HFF-Myc (cell line): ENCODE measurements at places on chromosomes 3 and 15.

DNA sequence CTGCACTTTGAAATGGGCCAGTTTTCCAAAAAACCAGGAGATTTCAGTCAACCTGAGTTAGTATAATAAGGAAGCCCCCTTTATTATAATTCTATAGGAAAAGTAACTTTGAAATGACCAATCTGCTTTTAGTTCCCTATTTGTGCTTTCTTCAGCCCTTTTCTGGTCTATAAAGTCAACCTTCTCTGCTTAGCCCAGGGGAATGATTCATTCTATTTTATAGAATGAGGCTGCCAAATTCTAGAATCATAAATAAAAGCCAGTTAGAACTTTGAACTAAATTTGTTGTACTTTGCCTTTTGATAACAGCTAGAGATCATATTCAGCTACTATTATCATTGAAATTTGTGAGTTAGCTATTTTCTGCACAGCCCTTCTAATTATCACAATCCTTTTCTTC is 24.7 kb downstream of the CIP2A start:
- DNase-seq = no peak

DNA sequence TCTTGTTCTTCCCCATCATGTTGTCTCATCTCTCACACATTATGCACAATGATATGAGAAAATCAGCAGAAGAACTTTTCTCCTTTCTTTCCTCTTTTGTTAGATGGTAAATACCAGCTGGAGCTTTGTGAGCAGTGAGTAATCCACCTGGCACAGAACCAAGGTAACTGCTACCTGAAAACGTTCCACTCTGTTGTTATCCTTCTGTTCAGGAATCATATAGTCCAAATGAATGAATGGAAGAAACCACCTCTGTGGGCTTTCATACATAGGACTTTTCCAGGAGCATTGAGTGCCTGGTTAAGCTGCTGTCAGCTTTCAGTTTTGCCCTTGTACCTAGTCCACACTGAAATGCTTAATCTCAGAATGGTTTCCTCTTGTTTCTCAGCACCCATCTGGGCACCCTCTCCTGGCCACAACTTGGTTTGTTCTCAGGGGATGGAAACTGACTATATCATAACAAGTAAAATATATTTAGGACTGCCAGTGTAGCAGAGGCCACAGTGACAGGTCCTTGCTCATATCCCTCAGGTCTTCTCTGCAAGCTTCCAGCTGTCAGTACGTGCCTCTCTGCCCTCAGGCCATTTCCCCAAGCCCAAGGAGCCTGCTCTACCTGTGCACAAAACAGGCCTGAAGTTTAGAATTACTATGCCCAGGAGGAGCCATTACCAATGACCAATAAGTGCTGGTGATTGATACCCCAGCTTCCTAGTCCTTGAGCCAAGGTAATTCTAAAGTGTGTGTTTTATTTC is 23.5 kb upstream of the SLC4A7 start:
- no peak for DNase-seq

GRCh38 chr3:190767851-190768250 is 94.6 kb downstream of the GMNC start:
- DNase-seq = no peak

DNA sequence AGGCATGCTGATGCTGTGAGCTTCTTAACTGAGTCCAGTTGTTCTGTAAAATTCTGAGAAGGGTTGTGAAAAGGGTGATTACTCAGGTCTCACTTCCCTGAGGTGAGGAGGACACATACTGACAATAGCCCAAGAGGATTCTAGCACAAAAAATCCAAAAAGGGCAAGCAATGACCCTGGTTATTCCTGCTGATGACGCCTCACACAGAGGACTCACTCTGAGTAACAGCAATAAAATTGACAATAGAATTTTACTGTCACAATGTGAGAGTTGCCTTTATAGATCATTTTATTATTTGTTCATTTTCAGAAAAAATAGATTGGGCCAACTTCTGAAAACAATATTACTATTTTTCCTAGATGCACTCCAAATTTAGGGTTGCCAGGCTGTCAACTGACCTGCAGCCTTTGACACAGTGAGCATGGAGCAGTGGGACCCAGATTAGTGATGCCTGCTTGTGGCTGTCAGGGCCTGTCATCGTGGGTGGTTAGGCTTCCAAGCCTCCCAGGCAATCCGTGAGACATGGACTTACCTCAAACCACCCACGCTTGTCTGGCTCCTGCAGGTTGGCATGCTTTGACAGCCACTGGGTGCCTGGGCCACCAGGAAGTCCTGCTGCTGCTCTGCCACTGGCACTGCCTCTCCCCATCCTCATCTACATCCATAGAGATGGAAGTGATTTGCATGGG is 396.0 kb upstream of the THBS1 start:
- no peak for DNase-seq

- no peak for DNase-seq
Observed at GRCh38 chr15:39124155-39124552, 456.7 kb upstream of the THBS1 start.

DNA sequence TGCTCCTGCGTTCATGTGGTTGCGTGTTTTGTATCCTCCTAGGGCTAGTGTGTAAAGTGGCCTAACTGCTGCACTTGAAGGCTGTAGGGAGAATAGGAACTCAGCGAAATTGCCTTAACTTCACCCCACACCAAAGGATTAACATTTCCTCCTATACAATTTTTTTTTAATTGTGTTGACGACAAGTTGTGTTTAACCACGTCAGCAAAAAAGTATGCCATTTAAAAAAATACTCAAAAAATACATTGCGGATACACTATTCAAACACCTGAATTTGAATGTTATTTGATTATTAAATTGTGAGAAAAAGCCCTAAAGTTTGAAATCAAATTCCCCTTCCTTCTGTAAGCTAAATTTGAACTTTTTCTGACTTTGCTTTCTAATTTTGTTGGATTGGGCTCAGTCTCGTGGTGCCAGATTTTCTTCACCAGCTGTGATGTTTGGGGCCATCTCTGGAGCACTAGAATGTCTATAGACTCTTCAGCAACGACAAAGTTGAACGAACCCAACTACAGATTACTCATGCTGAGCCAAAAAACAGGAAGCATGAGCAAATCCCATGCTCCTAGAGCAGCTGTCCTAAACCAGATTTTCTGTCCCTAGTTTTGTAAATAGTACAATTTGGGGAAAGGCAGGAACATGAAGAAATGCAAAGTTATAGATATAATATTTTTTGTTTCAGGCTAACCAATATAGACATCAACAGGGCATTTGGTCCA is 8.1 kb upstream of the SLC9A9 start:
- no peak for DNase-seq

DNA sequence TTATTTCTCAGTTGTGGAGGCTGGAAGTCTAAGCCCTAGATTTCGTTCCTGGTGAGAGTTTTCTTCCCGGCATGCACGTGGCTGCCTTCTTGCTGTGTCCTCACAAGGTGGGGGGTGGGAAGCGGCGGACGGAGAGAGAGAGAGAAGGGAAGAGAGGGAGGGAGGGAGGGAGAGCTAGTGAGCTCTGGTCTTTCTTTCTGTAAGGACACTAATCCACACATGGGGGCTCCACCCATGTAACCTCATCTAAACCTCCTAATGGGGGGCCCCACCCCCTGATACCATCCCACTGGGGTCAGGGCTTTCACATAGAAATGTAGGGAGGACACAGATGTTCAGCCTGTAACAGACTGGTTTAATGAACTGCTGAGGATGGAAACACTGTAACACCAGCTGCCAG is 7.3 kb downstream of the FBLN2 start:
- DNase-seq = no peak

- DNase-seq = no peak
Observed at GRCh38 chr3:193168931-193169330, 72.1 kb upstream of the PLAAT1 start.

GRCh38 chr3:157671656-157672055 is 168.4 kb upstream of the VEPH1 start:
- DNase-seq = no peak

DNA sequence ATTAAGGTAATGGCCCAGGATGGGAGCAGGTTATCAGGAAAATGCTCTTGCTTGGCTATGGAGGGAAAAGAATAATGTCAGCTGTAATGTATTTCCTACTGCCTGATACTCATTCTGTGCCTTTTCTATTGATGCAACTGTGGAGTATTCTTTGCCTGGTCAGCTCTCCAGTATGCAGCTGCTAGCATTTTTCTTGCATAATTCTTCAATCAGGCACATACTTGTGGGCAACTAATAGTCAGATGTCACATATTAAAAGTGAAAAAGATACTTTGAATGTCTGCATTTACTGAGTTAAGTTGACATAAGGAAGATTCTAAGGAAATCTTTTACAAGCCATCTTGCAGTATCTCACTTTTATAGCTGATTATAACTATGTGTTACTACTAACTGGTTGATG is 29.5 kb downstream of the CD80 start:
- DNase-seq = no peak

- DNase-seq = no peak
Observed at GRCh38 chr3:171459137-171459941, 866 bp downstream of the TNIK start.

DNA sequence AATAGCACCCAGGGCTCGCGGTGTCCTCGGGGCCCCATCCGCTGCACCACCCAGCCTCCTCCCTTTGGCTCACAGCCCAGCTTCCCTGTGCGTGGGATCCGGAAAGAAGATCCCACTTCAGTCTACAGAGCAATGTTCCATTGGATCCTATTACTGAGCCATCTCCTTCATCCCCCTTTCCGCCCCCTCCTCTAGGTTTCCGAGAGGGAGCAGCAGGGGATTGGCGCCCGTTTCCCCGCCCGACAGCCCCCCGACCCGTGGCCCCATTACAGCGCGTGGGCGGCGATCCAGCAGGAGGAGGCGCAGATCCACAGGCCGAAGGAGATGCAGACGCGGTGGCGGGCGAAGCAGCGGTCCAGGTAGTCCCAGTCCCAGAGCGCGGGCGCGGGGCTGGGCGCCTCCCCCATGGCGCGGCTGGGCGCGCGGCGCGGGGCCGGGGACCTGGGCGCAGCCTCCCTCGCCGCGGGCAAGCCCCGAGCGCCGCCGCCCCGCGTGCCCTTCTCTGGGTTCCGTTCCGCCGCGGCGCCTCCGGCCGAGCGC is 340 bp downstream of the TMEM44 start:
- no peak for DNase-seq

DNA sequence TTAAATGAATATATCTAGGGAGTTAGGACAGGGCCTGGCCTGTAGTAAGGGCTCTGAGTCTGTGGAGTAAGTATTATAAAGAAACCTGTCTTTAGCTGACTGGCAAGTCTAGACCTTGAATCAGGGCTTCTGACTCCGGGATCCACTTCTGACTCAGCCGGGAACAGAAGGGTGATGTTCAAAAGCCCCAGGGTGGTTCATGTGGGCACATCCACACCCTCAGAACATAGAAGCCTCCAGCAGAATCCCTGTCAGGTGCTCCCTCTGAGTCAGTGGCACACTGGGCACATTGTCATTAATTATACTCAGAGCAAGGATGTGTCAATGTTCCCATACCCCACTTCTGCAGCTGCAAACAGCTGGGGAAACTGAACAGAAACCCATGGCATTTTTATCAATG is 26.7 kb upstream of the SNRK start:
- no peak for DNase-seq

GRCh38 chr15:69094124-69094921 is 66.1 kb upstream of the GLCE start:
- DNase-seq = no peak

DNA sequence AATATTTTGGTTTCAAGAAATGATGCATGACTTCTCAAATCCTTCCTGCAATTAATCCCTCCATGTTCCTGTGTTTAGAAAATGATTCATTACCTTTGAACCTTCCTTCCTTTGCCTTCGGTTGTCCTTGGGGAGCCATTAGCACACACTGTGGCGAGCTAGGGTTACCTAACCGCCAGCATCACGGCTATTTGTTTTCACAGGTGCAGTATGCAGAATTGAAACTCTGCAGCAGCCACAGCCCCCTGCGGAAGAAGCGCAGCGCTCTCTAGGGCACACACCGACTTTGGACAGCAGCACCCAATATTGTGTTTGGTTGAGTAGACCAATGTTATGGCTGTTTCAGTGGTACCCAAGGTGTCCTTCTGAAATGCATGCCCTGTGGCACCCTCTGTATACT is 247.4 kb downstream of the MCTP2 start:
- DNase-seq = no peak

GRCh38 chr15:95261546-95261945 is 1030.2 kb downstream of the MCTP2 start:
- DNase-seq = no peak

GRCh38 chr3:151430821-151431484 is 29.9 kb downstream of the IGSF10 start:
- no peak for DNase-seq

- DNase-seq = no peak
Observed at GRCh38 chr3:100465892-100466777, 26.3 kb upstream of the TMEM45A start.

GRCh38 chr15:45618813-45619212 is 16.0 kb upstream of the SQOR start:
- DNase-seq = no peak

DNA sequence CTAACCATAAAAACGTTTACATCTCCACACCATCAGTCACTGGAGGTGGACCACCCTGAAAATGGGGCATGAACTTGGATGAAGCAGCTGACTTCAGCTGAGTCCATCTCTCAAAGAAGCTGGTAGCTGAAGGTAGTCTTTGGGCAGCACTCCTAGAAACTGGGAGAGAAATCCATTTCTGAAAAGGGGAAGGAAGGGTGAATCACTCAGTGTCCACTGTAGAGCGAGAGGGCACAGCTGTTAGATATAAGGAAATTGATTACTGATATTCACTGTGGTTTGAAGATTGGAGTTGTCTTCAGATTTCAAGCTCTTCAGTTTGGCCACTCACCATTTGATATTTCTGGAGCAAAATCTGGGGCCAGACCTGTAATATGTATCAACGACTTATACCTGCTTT is 499.0 kb upstream of the UBE2E2 start:
- DNase-seq = no peak

DNA sequence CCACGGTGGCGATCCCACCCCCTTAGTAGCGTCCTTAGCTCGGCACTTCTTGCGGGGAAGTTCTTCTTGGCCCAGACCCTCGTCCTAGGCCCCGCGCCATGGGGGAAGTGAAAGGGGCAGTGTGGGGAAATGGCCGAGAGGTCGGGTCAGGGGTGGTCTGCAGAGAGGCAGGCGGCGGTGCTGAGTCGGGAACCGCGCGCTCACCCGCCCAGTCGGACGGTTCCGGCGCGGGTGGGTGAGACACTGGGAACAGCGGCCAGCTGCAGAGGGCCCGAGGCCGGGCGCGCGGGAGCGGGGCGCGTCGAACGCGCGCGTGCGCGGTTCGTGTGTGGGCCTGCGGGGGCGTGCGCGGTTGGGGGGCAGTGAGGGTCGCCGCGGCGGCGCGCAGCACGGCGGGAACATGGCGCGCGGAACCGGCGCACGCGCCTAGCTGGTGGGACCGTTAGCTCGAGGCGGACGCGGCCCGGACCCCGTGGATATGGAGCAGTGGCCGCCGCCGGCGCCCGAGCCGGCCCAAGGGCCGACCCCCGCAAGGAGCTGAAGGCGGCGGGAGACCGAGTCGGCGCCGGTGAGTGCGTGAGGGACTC is 246.9 kb downstream of the GOLGA6L6 start:
- no peak for DNase-seq

- DNase-seq = peak; percentile 99
Observed at GRCh38 chr3:72155391-72156064, 370.6 kb upstream of the PROK2 start.

GRCh38 chr3:196670339-196670738 is 30.8 kb downstream of the NRROS start:
- DNase-seq = no peak
